ENCODE measurements at places on chromosomes 7 and 10. TPM values are rescaled to one million over a fixed set of nuclear protein-coding genes. Genes with fewer than 3 reads are reported as not detected.
A peak's percentile ranks its signal among the peaks of the same experiment; 100 is the strongest.

The CLCN1 gene
- 1.1 TPM for total RNA-seq

The CYP2C19 gene
- total RNA-seq, result not detected

The APBB1IP gene
- total RNA-seq, result 1.6 TPM

The SH2B2 gene
- 4.4 TPM for total RNA-seq

The GIMAP7 gene
- total RNA-seq, result 5.9 TPM

DNA sequence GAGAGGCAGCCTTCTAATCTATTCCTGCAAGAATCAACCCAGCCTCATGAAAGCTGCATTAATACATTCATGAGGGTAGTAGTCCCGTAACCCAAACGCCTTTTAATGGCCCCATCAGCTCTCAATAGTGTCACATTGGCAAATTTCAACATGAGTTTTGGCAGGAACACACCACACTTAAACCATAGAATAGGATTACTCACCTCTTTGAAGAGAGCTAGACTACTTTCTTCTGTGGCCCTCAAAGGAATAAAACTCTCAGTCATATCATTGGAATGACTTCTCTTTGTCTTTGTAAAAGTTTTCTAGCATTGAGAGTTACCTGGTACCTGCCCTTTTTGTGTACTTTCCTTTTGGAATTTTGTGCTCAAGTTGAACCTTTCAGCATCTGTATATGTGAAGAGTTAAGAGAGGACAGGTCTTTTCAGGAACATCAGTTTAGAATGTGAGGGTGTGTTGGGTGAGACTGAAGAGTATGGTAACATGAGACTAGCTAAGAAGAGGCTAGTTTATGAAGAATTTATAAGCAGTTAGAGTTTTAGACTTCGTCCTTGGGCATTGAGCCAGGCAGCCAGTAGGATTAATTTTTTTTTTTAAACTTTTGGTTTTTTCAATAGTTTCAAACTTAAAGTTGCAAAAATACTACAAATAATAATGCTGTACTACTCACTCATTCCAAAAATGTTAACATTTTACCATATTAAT, 92.6 kb downstream of the MLLT10 start:
- peaks cover 3% of the 10 kb centered on the region for H3K36me3 ChIP-seq
- H3K4me3 ChIP-seq, result no peak overlapping the region
- H3K27me3 ChIP-seq, result no peaks in the 10 kb centered on the region
- no peaks in the 10 kb centered on the region for H3K4me1 ChIP-seq
- H3K27ac ChIP-seq, result no peak overlapping the region

GRCh38 chr7:11130012-11130411, 156.3 kb downstream of the PHF14 start:
- no peaks in the 10 kb centered on the region for H3K4me1 ChIP-seq
- H3K4me3 ChIP-seq, result no peak overlapping the region
- DNase-seq, result peak; percentile 11
- no peaks in the 10 kb centered on the region for H3K27me3 ChIP-seq
- H3K27ac ChIP-seq, result no peak overlapping the region
- no peaks in the 10 kb centered on the region for H3K36me3 ChIP-seq

DNA sequence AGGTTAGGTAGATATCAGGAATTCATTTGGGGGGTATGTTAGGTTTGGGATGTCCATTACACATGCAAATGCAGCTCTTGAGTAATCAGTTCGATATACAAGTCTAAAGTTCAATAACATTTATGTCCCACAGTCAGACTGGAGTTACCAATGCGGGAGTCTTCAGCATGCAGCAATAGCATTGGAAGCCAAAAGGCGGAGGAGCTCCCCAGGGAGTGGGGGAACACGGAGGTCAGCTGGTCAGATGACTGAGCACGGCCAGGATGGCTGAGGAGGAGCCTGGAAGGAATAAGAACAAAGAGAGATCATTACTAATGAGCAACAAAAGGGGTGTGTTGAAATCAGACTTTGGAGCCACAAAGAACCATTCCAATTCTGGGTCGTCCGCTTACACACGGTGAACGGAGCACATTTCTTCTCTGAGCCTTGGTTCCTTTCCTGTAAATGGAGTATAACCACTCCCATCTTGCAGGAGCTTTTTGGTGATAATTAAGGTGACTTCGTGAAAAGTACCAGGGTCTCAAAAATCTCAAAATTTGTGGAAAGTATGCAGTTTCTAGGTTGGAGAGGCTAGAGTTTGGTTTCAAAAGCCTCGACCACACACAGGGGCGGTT, 478 bp upstream of the ZNF22 start:
- H3K27me3 ChIP-seq, result no peaks in the 10 kb centered on the region
- peak; percentile 84 for DNase-seq
- H3K4me3 ChIP-seq, result peak overlapping the region; percentile 63
- H3K4me1 ChIP-seq, result peaks cover 29% of the 10 kb centered on the region
- H3K36me3 ChIP-seq, result peaks cover 11% of the 10 kb centered on the region

DNA sequence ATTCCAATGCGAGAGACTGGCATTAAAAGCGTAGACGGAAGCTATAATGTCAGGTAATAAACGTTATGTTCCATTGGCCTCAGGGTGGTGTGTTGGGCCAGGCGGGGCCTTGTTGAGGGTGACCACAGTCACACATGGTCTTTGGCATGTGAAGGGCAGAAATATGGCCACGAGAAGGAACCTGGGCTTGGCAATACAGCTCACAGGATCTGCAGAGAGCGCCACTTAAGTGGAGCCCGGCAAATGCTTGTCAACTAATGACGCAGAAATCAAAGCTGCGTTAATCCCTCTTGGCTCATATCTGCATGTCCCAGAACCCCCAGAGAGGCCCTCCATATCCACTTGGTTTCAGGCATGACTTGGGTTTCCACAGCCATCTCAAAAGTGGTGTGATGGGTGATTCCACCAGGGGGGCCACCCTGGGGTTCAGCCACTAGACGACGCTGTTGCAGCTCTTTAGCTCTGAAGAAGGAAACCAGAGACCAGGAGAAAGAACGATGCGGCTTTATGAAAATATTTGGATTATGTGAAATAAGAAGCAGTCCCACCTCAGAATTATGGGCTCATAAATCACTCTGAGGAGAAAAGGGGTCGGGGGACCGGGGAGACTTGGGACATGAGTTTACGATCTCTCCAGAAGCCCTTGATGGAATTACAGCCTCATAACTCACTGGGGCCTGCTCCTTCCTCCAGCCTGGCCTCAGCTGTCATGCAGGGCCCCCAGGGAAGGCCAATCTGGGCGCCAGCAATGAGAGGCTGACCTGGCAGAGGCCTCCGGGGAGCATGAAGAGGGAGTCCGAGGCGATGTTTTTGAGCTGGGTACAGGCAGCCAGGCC, 462.5 kb downstream of the PLXNA4 start:
- no peak overlapping the region for H3K4me3 ChIP-seq
- H3K4me1 ChIP-seq, result peaks cover 24% of the 10 kb centered on the region
- DNase-seq, result peak; percentile 62
- H3K27me3 ChIP-seq, result peaks cover 3% of the 10 kb centered on the region
- H3K36me3 ChIP-seq, result no peaks in the 10 kb centered on the region
- H3K27ac ChIP-seq, result peak overlapping the region; percentile 59

GRCh38 chr7:51224811-51225595, 91.6 kb downstream of the COBL start:
- peaks cover 11% of the 10 kb centered on the region for H3K4me1 ChIP-seq
- H3K27ac ChIP-seq, result no peak overlapping the region
- H3K4me3 ChIP-seq, result no peak overlapping the region
- no peaks in the 10 kb centered on the region for H3K36me3 ChIP-seq
- H3K27me3 ChIP-seq, result no peaks in the 10 kb centered on the region
- no peak for DNase-seq

- H3K36me3 ChIP-seq, result no peaks in the 10 kb centered on the region
- H3K27ac ChIP-seq, result no peak overlapping the region
- H3K4me3 ChIP-seq, result no peak overlapping the region
- no peaks in the 10 kb centered on the region for H3K27me3 ChIP-seq
- H3K4me1 ChIP-seq, result no peaks in the 10 kb centered on the region
Measured at GRCh38 chr7:111026343-111026742, 64.6 kb upstream of the LRRN3 start.

DNA sequence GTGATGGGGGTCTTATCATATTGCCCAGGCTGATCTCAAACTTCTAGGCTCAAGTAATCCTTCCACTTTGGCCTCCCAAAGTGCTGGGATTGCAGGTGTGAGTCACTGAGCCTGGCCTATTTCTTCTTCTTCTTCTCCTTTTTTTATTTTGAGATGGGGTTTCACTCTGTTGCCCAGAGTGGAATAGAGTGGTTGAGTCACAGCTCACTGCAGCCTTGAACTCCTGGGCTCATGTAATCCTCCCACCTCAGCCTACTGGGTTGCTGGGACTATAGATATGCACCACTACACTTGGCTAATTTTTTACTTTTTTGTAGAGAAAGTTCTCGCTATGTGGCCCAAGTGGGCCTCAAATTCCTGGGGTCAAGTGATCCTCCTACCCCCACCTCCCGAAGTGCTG, 124.3 kb downstream of the SKIDA1 start:
- H3K36me3 ChIP-seq, result no peaks in the 10 kb centered on the region
- no peaks in the 10 kb centered on the region for H3K27me3 ChIP-seq
- DNase-seq, result no peak
- H3K4me3 ChIP-seq, result no peak overlapping the region
